ENCODE measurements at places on chromosomes 11 and 22. TPM values are rescaled to one million over a fixed set of nuclear protein-coding genes. Genes with fewer than 3 reads are reported as not detected.

GRCh38 chr11:28627690-28628255, 519.6 kb downstream of the METTL15 start:
- no peak for DNase-seq

GRCh38 chr11:20464518-20464917, 77.0 kb downstream of the PRMT3 start:
- DNase-seq: no peak

DNA sequence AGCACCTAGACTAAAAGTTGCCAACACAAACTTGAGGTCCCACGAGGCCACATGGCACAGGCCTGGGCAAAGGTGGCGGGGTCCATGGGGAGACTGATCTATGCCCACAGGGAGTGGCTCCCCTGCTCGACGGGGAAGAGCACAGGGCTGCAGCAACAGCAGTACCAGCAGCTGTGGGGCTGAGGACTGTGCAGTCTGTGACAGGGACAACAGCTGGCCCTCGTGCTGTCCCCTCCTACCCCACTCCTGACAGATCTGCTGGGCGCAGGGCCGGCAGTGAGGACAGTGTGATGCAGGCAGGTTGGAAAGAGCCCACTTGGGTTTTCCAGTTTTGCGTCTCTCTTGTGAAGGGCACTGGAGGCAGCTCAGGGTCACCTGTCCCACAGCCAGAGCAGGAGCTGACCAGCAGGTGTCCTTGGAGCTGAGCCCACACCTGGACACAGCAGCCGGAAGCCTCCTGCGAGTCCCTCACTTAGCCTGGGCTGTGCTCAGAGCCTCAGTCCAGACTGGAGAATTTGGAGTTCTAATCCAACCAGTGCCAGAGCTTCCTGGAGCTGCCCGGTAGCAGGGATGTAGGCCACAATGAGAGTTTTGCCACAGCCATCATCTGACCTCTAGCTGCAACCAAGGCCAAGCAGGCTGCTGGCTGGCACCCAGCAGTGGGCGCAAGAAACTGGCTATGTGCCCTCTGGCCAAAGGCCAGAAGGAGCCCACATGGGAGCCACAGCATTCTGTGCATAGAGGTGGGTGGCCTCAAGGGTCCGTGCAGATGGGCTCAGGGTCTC, 3.6 kb upstream of the GAS2L1 start:
- DNase-seq: no peak

- peak; percentile 73 for DNase-seq
Observed at GRCh38 chr11:103091064-103091800, 728 bp downstream of the DCUN1D5 start.

CASP5 gene
- not detected for total RNA-seq

TMEM191B gene
- total RNA-seq: not detected

Data from stomach (tissue), 19 donors.